NAMALWA (cell line): ENCODE measurements at places on chromosomes 2 and 18.
A peak's percentile ranks its signal among the peaks of the same experiment; 100 is the strongest.

GRCh38 chr2:157523270-157524247 is 79.7 kb upstream of the CYTIP start:
- peak; percentile 16 for DNase-seq

- no peak for DNase-seq
Observed at GRCh38 chr2:217941339-217941738, 61.5 kb downstream of the TNS1 start.

DNA sequence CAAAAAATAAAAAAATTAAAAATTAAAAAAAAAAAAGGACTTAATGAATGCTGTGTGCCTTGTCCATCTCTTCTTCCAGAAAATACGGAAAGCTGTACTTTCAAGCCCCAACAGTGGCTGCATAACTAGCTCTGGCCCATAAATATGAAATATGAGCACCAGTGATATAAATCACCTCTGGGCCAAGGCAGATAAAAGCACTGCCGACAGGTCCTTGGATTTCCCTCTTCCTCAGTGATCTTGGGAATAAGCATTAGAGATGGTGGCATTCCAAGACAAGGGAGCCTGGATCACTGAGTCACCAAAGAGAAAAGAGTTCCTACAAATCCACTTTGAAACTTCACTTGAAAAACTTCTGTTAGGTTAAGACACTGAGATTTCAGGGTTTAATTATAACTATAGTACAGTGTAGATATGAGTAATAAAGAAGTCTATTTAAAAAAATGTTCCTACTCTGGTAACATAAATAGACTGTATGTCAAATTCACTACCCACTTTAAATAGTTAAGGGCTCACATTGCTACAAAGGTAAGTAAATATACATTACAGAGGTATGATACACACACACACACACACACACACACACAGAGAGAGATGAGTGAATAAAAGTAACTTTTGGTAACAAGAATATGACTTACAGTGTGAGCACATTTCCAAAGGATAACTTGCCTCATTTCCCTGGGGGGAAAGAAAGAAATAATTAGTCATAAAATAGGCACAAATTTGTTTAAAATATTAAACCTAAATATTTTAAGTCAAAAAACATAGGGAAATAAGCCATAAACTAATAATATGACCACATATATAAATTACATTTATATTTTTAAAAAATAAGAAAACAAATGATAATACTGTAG is 35.6 kb downstream of the PPP3R1 start:
- DNase-seq, result no peak

DNA sequence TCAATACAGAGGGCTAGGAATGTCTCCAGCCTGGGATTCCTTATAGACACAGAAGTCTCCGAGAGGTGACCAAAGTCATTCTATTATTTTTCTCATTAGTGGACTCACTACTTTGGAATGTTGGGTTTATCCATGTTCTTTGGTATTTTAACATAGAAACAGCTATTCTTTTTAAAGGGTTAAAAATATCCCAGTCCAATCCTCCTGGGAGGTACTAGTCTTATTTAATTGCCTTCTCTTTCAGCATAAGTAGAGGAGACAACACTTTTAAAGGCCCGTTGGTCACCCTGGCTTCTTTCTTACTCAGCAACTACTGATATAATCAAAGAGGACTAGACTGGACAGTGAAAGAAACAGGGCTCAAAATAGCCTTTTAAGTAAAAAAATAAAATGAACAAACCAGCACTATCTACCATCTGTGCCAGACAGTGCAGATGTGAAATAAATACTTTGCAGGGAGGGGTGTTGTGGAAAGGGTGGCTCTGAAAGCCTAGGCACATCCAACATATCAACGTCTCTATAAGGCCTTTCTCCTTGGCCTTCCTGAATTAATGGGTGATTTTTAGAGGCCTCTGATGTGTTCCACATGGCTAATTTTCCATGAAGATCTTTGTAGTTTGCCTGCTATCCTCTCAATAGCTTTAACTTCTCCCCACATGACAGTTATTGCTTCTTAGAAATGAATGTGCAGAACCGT is 334.4 kb upstream of the THUMPD2 start:
- no peak for DNase-seq

DNA sequence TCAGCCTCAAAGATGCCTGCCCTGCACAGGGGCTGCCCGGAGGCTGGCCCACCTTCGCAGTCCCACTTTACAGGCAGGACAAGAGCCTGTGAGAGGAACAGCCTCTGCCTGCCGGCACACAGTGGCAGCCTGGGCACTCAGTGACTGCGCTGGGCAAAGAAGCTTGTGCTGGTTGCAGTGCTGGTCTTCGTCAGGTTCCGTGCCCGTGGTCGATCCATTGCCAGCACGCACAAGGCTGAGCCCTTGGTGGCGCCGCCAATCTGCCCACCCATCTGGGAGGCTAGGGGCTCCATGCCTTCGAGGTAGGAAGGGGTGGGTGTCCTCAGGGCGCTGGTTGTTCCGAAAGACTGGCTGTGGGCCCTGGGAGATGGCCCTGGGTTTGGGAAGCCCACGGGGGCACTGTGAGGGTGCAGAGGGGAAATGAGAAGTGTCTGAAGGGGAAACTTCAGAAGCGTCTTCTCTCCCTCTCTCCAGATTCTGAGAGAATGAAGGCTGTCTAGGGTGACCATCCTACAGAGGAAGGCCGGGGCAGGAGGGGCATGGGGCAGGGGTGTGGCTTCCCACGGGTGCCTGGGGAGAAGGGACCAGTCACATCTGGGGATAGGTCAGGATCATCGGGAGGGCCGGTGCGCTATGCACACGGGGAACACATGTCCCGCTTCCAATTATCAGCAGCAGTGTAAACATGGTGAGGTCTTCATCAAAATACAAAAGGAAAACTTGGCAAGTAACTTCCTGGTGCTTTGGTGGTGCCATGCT is 49.1 kb upstream of the HS6ST1 start:
- DNase-seq, result no peak

- DNase-seq, result no peak
Observed at GRCh38 chr2:7191932-7192331, 274.7 kb downstream of the RNF144A start.

DNA sequence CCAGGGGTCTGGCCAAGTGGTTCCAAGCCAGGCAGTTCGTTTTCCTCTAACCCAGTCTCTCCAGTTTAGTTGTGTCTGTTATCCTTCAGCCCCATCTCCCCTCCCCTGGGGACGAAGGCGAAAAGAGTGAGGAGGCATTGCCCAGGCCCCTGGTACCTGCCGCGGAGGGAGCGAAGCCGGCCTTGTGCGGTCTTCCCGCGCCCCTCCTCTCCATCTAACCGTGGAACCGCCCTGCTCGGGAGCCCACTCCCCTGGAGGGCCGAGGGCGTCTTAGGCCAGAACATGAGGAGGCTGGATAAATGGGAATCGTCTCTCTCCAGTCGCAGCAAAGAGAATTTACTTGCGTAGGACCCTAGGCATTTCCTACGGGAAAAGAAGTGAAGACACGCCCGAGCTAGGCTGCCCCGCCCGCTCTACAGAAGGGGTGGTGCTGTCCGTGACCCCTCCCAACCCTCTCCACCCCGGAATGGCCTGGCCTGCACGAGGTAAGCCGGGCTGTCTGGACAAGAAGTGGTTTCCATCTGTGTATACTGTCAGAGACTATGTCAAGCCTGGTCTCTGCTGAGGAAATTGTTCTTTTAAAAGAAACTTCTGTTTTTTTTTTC is 156.2 kb downstream of the MIB1 start:
- DNase-seq, result no peak

GRCh38 chr18:43060020-43060419 is 55.5 kb downstream of the RIT2 start:
- no peak for DNase-seq

DNA sequence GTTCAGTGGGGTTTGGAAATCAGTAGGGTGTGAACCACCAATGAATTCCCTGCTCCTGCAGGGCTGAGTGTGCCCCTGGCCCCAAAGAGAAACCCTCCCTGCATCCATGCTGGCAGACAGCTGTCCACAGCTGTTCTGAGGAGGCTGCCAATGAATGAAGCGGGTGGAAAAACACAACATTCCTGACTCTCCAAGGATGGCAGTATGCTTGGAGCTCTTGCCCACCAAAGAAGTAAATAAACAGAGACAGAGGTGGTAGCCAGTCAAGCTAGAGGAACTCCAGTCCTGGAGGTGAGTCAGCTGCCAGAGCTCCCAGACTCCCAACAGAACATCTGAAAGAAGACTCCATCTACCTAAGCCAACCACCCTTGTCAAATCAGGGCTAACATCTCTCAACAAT is 6.2 kb downstream of the ZBTB7C start:
- DNase-seq, result no peak

DNA sequence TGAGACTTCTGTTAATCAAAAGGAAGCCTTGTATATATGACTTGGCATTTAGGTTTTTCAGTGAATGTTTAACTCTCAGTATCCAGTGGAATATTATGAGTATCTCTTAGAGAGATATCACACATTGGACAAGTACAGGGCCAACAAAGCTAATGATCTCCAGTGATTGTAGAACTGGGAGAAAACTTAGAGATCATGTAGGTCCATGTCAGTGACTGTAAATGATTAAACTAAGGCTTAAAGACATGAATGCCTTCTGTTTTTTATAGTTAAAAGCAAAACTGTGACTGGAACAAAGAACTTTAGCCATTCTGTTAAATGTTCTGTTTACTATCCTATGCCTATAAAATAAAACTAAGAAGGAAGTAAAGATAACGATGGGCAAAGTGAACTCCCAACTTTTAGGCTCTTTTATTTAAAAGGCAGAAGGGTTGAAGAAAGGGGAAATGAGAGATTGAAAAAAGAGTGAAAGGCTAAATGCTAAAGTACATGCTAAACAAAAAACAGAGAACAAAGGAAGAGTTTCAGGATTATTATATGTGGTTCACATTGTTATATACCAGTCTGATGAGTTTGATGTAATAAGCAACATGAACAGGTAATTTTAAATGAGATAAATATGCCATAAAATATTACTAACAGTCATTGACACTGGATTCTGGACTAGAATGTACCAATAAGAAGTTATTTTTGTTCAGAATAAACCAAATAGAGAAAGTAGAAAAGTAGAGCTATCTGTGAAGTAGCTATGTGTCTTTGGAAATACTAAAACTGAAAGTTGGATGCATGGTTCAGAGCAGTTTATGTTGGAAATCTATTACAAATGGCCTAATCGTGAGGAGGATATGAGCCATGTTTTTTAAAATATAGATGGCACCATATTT is 37.1 kb upstream of the TNFRSF11A start:
- peak; percentile 11 for DNase-seq

DNA sequence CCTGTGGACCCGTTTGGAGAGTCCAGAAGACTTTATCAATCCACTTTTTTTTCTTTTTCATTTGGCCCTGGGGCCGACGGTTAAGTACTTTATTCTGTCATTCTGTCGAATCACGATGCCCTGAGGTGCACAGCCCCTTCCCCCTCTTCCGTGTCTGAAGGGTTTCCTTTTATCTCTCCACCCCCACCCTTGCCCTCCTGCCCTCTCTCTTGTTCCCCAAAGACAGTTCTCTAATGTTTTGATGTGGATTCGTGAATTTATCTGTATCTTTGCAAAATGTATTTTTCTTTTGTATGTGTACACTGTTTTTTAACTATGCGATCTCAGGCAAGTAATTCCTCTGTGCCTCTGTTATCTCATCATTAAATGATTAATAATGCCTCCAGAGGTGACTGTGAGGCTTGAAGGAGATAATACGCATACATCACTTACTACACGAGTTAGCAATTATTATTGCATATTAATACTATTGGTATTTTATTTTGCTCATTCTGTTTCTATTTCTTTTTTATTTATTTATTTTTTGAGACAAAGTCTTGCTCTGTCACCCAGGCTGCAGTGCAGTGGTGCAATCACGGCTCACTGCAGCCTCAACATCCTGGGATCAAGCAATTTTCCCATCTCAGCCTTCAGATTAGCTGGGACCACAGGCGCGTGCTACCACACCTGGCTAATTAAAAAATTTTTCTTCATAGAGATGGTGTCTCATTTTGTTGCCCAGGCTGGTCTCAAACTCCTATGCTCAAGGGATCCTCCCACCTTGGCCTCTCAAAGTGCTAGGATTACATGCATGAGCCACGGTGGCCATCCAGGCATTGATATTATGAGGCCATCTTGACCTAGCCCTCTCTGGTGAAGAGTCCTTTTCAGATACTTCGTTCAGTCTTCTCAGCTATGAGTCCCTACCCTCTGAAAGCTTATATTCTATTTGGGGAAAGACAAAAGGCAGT is 1.4 kb upstream of the CASP8 start:
- DNase-seq, result peak; percentile 19

- DNase-seq, result no peak
Observed at GRCh38 chr2:53217250-53217649, 550.4 kb upstream of the CHAC2 start.
